ENCODE measurements at places on chromosomes 13 and 19.

GRCh38 chr13:21059641-21060337 is 1.6 kb downstream of the LATS2 start:
- DNase-seq: no peak

GRCh38 chr13:29384466-29384865 is 211.0 kb downstream of the SLC7A1 start:
- no peak for DNase-seq

DNA sequence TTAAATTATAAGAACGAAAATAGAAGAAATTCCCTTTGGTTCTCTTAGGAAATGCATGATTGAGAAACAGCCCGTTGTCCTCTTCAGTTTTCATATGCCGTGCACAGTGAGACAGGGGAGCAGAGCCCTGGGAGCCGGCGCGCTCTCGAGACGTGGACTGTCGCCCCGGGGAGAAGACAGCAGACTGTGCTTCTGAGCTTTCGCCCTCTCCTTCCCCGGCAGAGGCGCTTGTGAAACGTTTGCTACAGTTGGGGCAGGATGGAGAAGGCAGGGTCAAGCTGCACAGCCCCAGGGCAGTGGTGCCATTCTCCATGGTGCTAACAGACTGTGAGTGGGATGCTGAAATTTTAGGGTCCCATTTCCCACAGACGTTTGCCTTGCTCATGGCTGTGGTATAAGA is 192.2 kb upstream of the KL start:
- peak; percentile 16 for DNase-seq

DNA sequence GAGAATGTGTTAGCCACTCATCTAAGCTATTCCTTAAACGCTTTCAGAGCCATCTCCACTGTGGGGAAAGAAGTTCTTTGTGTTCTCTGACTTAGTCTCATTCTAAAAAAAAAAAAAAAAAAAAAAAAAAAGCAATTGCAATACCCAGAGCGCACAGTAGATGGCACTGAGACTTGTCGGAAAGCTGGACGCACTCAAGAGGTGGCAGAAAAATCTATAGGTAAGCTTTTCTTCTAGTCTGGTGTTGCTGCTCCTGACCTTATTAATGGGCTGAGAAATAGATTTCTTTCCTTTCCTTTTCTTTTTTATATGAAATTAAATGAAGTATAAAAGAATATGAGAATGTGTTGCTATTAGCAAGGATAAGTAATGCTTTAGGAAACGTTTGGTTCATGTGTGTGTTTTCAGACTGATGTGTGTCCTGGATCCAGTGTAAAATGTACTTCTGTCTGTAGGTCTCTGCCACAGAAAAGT is 4.7 kb upstream of the GJB2 start:
- DNase-seq: peak; percentile 56

GRCh38 chr13:30319655-30320054 is 12.3 kb upstream of the KATNAL1 start:
- no peak for DNase-seq

- no peak for DNase-seq
These were observed 3.3 kb downstream of the FCGRT start for GRCh38 chr19:49515767-49516166.

- DNase-seq: no peak
These were observed 10.0 kb downstream of the GTPBP3 start for GRCh38 chr19:17347361-17347760.

DNA sequence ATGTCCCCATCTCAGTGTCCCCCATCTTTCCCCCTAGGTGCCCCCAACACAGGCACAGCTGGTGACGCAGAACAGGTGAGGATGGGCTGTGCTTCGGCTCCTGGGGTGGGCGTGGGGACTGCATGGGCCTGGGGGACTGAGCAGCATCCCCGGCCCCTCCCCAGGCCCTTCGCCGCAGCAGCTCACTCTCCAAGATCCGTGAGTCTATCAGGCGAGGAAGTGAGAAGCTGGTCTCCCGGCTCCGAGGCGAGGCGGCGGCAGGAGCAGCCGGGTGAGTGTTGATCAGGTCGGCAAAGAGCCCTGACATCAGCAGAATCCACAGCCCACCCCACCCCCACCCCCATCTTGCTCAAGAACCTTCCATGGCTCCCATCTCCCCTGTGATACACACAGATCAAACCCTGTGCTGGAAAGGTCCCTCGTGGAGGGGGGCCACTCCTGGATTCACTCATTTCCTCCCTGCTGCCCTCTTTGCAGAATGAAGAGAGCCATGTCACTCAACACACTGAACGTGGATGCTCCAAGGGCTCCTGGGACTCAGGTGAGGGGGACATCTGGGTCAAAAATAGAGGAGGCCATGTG is 10.0 kb downstream of the KLC3 start:
- no peak for DNase-seq

DNA sequence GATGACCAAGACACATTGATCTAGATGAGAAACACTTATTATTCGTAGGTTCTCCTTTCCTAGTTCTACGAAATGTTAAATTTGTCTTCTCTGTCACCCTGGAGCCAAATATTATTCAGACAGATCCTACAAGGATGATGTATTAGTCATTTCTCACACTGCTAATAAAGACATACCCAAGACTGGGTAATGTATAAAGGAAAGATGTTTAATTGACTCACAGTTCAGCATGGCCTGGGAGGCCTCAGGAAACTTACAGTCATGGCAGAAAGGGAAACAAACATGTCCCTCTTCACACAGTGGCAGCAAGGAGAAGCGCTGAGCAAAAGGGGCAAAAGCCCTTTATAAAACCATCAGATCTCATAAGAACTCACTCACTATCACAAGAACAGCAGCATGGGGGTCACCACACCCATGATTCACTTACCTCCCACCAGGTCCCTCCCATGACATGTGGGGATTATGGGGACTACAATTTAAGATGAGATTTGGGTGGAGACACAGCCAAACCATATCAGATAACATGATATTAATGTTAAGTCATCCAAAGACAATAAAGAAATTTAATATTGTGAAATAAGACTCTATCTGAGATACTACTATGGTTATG is 1248.8 kb upstream of the SLC10A2 start:
- DNase-seq: no peak

DNA sequence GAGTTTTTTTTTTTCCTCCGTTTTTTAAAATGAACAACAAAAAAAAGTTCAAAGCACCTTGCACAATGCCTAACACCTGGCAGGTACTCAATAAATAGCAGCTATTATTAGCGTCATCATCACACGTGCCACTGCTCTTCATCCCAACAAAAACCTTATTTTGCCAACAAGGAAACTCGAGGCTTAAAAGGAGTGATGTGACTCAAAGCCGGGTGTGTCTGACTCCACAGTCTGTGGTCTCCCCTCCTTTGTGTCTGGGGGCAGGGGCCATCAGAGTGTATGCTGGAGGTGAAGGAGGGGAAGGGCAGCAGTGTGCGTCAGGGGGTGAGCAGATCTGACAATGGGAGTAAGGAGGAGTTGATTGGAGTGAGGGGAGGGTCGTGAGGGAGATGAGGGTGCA is 34.1 kb upstream of the POU2F2 start:
- no peak for DNase-seq

DNA sequence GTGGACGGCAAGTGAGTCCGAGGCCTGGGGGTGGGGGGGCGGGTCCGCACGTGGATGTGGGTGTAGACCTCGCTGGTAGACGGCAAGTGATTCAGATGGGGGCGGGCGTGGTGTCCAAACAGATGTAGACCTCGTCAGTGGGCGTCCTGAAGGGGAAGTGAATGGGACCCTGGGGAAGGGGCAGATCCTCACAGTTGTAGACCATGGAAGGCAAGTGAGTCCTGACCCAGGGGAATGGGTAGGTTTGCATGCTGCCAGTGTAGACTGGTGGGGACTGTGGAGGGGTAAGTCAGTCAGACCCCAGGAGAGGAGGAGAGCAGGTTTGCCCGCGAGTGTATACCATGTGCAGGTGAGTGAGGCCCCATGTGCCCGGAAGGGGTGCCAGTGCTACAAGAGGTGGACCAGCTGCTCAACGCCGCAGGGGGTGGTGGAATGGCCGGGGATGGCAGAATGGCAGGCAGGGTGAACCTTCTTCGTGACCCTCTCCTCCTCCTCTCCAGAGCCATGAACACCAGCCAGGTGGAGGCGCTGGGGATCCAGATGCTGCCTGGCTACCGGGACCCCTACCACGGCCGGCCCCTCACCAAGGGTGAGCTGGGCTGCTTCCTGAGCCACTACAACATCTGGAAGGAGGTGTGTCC is 22.1 kb downstream of the COLGALT1 start:
- DNase-seq: no peak

DNA sequence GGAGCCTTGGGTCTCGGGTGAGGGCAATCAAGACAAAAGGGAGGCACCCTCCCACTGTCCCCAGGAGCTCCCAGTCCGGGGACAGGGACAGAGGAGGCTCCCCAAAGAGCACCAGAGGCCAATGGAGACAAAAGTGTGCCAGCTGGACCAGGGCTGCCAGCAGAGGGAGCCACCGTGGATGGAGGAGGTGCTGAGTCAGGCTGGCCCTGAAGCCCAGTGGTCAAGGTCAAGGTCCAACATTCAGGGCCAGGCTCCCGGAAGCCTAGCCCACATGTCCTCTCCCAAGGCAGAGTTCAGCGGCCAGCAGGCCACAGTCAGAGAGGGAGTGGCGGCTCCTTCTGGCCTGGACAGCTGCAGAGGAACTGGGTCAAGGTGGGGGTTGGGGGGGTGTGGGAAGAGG is 8.4 kb downstream of the COL5A3 start:
- DNase-seq: no peak

DNA sequence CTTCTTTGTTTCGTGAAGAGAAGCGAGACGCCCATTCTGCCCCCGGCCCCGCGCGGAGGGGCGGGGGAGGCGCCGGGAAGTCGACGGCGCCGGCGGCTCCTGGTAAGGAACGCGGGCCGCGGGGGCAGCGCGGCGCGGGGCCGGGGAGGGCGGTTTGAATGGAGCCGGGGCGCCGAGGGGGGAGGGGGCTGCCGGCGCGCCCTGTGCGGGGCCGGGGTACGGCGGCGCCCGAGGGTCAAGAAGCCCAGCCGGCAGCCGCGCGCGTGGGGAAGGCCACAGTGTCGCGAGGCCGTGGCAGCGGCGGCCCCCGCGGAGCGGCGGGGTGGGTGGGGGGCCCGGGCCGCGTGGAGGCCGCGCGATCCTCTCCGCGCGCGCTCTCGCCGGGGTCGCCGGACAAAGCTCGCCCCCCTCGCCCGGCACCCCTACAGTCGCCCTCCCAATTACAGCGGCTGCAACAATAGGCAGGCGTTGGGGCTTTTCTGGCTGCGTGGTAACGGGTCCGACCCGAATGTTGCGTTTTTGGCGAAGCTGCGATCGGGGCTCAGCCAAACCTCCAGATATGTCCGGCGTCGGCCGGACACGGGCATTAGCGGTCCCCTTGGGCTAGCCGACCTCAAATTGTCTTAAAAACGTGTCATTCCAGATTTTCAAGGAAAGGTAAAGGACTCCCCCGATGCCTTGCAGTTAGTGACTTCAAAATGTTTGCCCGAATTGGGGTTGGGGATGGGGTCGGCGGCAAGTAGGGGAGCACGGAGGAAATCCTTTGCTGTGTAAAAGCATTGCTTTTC is 437 bp downstream of the SMARCA4 start:
- peak; percentile 36 for DNase-seq

DNA sequence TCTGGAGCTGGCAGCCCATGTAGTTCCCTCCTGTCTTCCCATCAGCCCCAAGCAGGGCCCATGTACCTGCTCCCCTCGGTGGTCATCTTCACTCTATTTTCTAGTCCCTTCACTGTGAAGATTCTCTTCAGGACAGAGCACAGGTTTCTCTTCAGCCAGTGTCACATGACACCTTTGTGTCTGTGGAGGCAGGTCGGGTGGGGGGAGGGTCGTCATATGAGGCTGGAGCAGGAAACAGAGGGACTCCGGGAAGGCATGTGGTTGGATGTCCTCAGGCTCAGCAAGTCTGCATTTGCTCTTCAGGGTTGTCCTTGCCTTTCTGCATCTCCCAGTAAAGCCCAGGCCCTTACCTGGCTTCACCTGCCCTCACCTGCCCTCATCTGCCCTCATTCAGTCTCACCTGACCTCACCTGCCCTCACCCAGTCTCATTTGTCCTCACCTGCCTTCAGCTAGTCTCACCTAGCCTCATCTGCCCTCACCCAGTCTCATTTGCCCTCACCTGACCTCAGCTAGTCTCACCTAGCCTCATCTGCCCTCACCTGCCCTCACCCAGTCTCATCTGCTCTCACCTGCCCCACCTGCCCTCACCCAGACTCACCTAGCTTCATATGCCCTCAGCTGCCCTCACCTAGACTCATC is 120.3 kb downstream of the ZDHHC20 start:
- DNase-seq: no peak

GRCh38 chr19:1470305-1471009 is 8.6 kb downstream of the C19orf25 start:
- DNase-seq: peak; percentile 51

DNA sequence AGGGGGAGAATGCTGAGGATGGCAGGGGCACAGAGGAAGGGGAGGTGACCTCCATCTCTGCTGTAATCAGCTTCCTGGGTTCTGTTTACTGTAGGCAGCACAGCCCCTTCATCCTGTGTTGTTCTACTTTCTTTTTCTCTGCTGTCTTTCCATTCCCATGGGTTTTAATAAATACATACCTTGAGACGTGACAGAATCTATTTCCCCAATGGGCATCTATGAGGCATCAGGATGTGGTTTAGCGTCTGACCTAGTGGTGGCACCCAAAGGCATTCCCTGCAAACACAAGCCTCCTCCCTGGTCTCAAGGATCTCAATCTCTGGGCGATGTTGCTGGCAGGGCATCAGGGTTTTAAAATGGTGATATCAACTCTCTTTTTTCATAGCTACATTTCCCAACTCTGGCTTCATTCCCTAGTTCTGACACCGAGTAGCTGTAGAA is 60.8 kb downstream of the ALOX5AP start:
- peak; percentile 57 for DNase-seq

GRCh38 chr19:41445575-41445974 is 2.6 kb downstream of the ERICH4 start:
- DNase-seq: no peak

GRCh38 chr13:100443278-100443997 is 145.2 kb downstream of the GGACT start:
- no peak for DNase-seq

DNA sequence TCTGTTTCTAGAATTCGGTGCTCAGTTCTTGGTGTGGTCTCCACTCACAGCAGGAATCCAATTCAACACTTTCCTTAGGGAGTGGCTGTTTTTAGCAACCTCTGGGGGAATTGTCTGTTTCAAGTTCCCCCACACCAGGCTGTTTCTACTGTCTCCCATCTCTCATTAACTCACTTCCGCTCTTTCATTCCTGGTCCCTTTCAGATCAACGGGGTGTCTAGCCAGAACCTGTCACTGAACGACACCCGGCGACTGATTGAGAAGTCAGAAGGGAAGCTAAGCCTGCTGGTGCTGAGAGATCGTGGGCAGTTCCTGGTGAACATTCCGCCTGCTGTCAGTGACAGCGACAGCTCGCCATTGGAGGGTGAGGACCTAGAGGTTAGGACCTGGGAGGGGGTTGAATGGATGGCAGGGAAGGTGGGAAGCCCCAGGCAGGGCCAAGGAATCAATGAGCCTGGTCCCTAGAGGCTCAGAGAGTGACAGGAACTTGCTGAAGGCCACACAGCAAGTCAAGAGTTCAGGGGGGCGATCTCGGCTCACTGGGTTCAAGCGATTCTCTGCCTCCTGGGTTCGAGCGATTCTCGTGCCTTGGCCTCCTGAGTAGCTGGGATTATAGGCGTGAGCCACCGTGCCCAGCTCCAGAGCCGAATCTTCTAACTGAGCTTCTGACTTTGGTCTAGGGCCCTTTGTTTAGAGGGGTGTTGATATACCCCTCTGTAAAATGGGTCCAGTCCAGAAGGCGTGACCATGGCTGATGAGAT is 25.5 kb downstream of the TJP3 start:
- DNase-seq: no peak
